ENCODE measurements at places on chromosomes 2 and 18.

GRCh38 chr2:43402452-43402937, 176.1 kb upstream of the ZFP36L2 start:
- no peak for DNase-seq

GRCh38 chr18:64707052-64707451, 558.2 kb upstream of the LINC00305 start:
- no peak for DNase-seq

- DNase-seq, result no peak
These were observed 27.3 kb downstream of the RFTN2 start for GRCh38 chr2:197647961-197648690.

GRCh38 chr2:55986700-55987440, 63.3 kb upstream of the EFEMP1 start:
- DNase-seq, result no peak

- no peak for DNase-seq
These were observed 38.5 kb downstream of the COL4A4 start for GRCh38 chr2:227125506-227125905.

DNA sequence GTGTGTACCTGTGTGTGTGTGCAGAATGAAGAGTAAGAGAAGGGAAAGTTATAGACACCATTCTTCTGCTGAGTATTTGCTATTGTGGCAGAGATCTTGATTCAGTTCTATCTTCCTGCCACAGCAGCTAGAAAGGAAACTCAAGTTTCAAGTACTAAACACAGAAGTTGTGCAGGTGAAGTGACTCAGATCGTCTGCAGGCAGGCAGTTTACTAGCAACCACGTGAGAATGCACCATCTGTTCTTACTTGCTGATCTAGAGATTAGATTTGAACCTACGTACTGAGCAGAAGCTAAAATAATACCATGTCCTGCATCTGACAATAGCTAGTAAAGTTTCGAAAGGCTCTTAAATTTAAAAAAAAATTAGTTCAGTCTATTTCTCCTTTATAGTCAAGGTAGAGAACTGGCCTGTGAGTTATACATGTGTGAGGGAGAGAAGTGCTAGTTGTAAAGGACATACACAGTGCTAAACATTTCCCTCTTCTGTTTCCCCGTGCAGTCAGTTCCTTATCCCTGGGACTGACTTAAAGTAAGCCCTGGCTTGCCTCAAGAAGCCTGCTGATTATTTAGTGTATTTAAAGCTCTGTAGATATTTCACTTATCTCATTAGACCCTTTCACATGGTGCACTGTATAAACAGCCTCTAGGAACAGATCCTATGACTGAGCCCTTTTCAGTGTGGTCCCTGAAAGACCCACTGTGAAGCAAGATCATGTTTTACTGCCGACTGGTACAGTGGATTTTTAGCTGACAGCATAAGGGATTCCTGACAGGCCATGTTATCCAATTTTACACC, 45.0 kb downstream of the SLC38A11 start:
- no peak for DNase-seq

Data from glomerular endothelial cell (primary cell).